ENCODE measurements at places on chromosomes 7 and 10. TPM values are rescaled to one million over a fixed set of nuclear protein-coding genes. Genes with fewer than 3 reads are reported as not detected.
A peak's percentile ranks its signal among the peaks of the same experiment; 100 is the strongest.

- DNase-seq: no peak
Observed at GRCh38 chr10:43091846-43092245, 15.0 kb downstream of the RET start.

- DNase-seq: no peak
Observed at GRCh38 chr7:80134536-80135308, at the start of gene GNAI1. TSS of gene GNAI1 (plus strand) at chr7:80134831. CDS start at chr7:80135161, 330 bp downstream.

DNA sequence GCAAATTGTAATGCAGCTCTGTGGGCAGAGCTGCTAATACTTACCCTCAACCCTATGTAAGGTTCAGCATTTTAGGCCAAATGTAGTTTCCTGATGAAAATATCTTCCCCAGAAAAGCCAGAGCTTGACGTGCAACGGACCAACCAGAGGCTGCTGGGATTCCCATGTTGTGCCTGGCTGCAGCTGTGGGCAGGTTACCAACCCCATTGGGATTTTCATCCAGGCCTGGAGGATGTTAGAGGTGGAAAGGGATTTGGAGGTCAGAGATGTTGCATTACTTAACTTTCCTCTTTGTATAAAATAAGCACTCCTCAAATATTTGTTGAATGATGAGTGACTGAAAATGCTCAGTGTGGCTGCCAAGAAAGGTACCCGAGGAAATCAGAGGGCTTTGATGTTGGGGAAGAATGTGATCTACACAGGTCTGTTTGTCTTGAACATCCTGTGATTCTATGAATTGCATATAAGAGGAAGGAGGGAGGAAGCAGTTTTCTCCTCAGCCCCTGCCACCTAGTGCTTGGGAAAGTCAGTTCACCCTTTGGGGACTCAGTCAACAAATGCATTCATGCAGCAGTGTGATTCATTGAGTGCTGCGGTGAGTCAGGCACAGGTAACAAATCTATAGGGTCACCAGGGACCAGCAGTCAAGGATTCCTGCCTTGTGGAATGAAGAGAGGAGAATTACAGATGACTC is 487.2 kb downstream of the RPS24 start:
- peak; percentile 12 for DNase-seq

- no peak for DNase-seq
Observed at GRCh38 chr10:75977139-75977538, 545.7 kb downstream of the LRMDA start.

DNA sequence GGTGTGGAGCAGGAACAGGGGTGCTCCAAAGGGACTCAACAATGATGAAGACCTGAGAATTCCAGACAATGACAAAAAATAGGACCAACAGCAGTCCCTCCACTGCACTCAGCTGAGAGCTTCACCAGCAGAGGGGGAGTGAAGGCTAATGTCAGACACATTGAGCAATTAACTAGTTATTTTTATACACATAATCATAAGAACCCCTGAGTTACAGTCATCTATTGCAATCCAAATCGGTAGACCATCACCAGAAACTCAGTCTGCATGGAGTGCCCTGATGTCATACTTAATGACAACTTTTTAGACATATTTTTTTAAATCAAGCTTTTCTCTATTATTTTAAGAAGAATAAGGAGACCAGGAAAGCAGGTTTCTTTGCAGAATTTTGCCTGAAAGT is 30.6 kb upstream of the IKZF1 start:
- DNase-seq: no peak

- DNase-seq: no peak
Observed at GRCh38 chr10:58951746-58952145, 224.7 kb upstream of the PHYHIPL start.

DNA sequence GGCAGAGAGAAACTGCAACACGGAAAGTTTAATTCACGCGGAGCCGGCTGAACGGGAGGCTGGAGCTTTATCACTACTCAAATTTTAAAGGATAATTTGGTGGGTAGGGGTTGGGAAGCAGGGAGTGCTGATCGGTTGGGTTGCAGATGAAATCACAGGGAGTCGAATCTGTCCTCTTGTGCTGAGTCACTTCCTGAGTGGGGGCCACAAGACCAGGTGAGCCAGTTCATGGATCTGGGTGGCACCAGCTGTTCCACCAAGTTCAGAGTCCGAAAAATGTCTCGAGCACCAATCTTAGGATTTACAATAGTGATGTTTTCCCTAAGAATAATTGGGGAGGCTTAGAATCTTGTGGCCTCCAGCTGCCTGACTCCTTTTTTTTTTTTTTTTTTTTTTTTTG is 3.6 kb upstream of the PRAP1 start:
- DNase-seq: no peak

DNA sequence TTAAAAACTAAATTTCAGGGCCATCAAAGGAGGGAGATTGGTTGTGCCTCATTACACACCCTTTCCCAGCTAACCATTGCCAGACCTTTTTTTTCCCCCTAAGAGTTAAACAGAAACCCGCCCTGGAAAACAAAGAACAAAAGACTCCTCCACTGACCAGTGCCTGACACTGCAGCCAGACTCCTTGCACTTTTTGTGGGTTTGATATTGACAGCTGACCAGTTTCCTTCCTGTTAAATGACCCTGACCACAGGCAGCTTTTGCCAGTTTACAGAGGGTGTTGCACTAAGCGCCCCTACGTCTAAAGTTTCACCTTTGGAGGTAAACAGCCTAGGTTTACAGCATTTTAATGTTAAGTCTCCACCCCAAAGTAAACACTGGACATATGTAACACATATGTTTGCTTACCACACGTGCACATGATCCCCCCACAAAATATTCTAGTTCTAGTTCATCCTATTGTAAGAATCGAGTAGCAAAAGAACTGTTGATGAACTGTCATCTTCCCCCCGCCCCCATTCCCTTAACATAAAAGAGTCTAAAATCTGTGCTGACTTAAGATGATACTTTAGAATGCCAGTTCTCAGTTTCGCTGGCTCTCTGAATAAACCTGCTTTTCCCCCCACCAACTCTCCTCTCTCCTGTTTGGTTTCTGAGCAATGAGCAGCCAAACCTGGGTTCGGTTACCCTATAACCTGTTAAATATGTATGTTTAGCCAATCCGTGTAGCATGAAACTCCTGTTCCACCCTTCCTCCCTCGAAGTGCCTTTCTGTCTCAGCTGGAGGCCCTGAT is 38.0 kb downstream of the FOXI2 start:
- DNase-seq: no peak

DNA sequence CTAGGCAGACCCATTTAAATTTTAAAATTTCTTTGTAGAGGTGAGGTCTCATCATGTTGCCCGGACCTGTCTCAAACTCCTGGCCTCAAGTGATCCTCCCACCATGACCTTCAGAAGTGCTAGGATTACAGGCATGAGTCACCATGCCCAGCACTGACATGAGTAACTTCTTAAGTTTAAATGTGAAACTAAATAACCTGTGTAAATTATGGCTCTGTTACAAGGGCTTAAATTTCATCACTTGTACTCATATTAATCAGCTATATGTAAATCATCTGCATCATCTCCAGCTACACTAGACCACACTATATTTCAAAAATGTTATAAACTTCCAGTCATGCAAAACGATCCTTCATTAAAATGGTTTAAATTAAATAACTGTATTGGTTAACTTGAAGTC is 56.1 kb downstream of the ATAD1 start:
- peak; percentile 40 for DNase-seq

DNA sequence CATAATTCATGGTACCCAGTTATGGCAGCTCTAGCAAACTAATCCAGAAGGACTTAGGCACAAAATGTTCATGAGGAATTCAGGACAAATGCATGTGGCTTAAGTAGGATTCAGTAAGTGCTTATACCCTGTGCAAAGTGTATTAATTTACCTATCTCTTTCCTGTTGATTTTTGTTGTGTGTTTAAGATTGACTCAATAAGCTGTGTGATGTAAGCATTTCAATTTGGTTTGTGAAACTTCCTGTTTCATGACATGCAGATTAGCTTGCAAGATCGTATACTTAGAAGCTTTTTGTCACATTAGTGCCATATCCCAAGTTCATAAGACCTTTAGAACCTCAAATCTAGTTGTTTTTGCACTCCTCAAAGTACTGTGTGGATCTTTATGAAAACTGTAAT is 416.7 kb downstream of the ARL4A start:
- DNase-seq: no peak

DNA sequence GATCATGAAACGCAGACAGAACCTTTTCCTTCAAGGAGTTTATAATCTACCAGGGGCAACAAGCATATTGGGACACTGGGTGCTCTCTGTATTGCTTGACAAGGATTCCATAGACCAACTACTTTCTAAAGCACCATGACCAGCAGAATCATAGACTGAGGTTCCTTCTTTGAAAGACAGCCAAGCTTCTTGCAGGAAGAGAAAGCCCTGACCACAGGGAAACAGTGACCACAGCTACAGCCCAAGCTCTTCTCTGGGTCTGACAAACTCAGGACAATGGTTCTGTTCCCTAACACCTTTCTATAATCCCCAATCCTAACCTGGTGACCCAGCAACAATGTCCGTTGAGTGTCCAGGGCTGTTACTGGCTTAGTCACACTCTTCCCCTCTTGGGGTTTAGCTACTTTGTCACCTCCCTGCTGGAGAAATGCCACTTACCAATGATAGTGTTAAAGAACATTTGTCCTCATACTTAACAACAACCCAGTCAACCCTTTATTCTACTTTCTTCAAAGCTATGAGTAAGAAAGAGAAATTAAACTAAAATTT is 155.7 kb downstream of the JAZF1 start:
- DNase-seq: no peak

GRCh38 chr10:48506147-48506917 is 98.5 kb downstream of the ARHGAP22 start:
- no peak for DNase-seq

DNA sequence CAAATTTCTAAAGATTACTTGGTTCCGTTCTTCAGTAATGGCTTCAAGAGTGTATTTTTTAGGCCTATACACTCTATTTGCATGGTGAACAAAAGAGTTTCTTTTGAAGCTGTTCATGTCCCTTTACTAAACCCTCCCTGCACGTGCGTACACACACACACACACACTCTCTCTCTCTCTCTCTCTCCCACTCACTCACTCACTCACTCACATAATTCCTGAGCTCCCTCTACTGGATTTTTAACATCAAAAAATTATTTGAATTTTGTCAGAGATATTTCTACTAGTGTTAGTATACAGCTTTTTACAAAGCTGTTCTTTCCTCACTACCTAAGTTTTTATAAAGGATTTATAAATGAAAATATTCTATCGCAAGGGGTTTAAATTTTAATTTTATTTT is 85.9 kb downstream of the UBE3C start:
- no peak for DNase-seq

- DNase-seq: no peak
Observed at GRCh38 chr7:23371654-23372053, 72.5 kb downstream of the MALSU1 start.

DNA sequence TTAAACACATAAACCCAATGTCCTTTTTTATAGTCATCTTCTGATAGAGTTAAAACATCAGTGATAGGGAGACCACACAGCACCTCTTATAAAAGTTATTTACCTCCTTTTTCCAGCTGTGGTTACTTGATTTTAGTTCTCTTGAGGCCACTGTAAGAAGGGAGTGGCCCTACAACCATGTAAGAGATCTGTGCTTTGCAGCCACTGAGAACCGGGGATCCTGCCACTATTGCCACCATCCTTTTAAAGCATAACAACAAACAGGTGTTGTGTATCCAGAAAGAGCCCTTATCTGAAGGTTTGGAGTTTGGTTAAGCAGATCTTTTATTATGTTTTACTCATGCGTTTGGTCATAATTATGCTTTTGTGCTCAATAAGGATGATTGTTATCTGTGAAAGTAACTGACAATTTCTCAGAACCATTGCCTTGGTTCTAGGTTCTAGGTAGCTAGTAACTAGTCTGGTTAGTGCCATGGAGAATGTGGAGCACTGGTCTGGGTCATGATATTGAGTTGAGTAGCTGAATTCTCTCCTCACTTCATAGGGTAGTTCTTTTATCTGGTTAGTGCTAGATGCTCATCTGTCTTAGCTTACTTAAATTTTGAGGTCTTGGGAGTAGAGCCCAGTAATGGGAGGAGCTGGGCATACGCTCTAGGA is 56.5 kb downstream of the ST7 start:
- no peak for DNase-seq

- no peak for DNase-seq
Observed at GRCh38 chr10:132962623-132963429, 20.5 kb upstream of the CFAP46 start.

GRCh38 chr7:34835901-34836600 is 178.0 kb downstream of the NPSR1 start:
- DNase-seq: no peak

RGS10 gene
- 85.9 TPM for total RNA-seq

EN2 gene
- not detected for total RNA-seq

TRIM74 gene
- total RNA-seq: not detected

OR2A5 gene
- not detected for total RNA-seq

CISD1 gene
- total RNA-seq: 66.4 TPM

ATP6V0A4 gene
- 3.2 TPM for total RNA-seq

CNNM1 gene
- 0.63 TPM for total RNA-seq

CDHR1 gene
- total RNA-seq: 1.1 TPM

NACAD gene
- total RNA-seq: 3.9 TPM
